ENCODE measurements at places on chromosomes 7 and 10.

GRCh38 chr7:55274156-55274555 lies 91.0 kb upstream of the LANCL2 start:
- DNase-seq, result no peak

GRCh38 chr7:99786726-99787335 lies 2.8 kb upstream of the CYP3A4 start:
- DNase-seq, result no peak

GRCh38 chr10:113928830-113929229 lies 74.4 kb downstream of the NHLRC2 start:
- no peak for DNase-seq

GRCh38 chr7:107388604-107389003 lies 81.3 kb upstream of the GPR22 start:
- no peak for DNase-seq

GRCh38 chr7:37117292-37117691 lies 331.4 kb downstream of the ELMO1 start:
- no peak for DNase-seq

DNA sequence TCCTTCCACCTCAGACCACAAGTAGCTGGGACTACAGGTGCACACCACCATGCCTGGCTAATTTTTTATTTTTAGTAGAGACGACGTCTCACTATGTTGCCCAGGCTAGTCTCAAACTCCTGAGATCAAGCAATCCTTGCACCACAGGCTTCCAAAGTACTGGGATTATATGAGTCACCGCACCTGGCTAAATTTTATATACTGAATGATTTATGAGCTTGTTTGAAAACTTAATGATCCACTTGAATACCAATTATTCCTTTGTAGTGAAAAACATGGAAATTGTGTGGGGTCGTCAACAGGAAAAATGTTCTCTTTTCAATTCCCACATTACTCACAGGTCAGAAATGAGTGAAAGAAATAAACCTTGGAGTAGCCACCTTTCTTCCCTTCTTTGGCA lies 31.3 kb downstream of the RAPGEF5 start:
- no peak for DNase-seq

DNA sequence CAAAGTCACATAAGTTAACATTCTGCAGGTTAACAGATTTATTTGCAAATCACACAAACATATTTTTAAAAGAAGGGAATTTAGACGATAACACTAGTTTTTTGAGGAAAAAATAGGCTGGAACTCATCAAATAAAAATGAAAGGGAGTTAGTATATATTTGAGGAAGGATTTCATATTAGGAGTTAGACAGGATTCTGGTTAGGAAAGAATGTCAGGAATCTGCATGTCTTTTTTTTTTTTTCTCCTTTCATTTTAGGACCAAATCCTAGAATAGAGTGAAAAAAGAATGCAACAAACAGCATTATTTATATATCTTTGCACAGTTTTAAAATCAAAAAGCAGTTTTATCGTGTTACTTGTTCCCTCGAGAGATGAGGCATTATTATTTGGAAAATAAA lies 8.9 kb upstream of the TRDMT1 start:
- no peak for DNase-seq

DNA sequence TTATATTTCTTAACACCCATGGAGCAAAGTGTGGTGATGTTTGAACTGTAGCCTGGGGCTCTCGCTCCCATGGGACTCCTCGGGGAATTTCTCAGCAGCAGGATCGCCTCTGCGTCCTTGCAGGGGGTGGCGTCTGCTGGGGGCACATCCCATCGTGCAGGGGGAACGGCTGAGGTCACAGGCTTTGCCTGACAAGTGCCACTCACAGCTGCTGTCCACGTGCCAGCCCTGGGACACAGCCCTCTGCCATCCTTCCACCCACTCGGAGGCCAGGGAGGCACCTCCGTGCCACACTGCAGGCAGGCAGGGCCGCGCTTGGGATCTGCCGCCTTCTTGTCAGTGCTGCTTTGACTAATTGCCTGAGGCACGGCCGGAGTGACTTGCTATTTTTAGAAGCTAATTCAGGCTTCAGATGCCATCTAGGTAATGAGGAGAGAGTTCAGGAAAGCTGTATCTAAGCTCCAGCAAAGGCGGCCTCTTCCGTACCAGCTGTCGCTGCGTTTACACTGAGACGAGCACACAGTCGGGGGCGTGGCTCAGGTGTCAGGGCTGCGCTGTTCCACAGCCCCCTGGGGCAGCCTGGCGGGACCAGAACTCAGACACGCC lies 45.7 kb downstream of the PITRM1 start:
- no peak for DNase-seq

GRCh38 chr10:52568309-52568708 lies 204.3 kb downstream of the MBL2 start:
- no peak for DNase-seq

- no peak for DNase-seq
Observed at GRCh38 chr7:102040569-102040968, 223.1 kb downstream of the CUX1 start.

- no peak for DNase-seq
Observed at GRCh38 chr10:98485959-98486358, 39.2 kb upstream of the HPS1 start.

Data from femur (tissue), 1 donor.